Osteocyte (in vitro differentiated cells): ENCODE measurements at places on chromosomes 5 and 9. TPM values are rescaled to one million over a fixed set of nuclear protein-coding genes. Genes with fewer than 3 reads are reported as not detected.

- DNase-seq: no peak
Measured at GRCh38 chr9:109604131-109604530, 106.0 kb upstream of the PTPN3 start.

DNA sequence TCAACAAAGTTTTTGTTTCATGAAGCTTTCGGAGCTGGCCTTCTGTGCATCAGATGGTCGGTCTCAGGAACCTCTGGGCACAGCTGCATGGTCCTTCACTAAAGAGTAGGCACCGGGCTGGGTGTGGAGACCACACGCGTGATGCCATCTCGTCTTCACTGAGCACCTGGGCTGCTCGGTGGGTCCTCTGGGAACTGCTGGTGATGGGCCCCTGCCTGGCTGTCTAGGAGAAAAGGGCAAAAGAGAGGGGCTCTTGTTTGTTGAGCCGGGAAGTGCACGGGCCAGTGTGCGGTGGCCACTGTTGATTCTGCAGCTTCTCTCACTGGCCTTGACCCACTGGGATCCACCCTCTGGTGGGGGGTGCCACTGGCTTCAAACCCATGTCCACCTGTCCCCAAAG is 46.0 kb downstream of the COL5A1 start:
- no peak for DNase-seq

GRCh38 chr5:53199882-53200281 is 90.3 kb upstream of the MOCS2 start:
- no peak for DNase-seq

DNA sequence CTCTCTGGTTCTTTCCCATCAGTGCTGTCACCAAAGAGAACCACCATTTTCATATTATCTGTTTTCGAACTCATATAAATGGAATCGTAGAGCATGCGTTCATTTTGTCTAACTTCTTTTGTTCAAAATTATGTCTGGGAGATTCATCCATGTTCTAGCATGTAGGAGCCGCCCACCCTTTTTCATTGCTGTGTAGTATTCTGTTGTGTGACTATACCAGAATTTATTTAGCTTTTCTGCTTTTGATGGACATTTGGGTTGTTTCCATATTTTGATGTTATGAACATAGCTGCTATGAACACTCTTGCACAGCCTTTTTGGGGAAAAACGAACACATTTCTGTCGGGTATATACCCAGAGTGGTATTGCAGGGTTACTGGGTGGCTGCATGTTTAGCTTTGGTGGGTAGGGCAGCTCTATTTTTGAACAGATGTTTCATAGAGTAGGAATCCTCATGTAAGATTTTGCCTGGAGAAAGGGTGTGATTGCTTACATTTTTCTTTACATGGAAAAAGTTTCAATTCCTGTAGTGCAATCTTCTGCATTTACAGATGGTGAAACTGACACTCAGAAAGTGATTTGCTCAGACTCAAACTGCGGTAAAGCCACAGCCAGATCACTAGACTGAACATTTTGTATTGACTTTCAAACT is 100.2 kb upstream of the IL12B start:
- DNase-seq: no peak

GRCh38 chr5:176921714-176922113 is 22.6 kb upstream of the HK3 start:
- no peak for DNase-seq

DNA sequence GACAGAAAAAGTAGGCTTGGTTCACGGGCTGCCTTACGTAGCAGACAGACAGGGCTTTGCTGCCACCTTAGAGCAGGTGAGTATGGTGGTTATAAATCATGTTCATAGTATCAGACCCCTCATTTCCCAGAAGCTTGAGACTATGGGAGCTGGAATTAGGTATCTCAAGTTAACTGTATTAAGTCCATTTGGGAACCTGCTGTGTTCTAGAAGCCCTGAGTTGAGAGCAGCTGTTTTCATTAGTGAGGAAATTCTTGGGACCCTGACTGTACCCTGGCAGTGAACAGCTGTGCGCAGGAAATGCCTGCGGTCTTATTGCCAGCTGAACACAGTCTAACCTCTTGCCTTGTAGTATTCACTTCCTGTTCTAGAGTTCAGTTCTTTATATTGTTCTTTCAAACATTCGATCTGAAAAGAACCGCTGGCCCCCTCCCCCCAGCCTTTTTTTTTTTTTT is 29.8 kb downstream of the UGCG start:
- no peak for DNase-seq

GRCh38 chr9:85702726-85703289 is 38.9 kb downstream of the AGTPBP1 start:
- no peak for DNase-seq

GRCh38 chr9:125749951-125750626 is 2.9 kb downstream of the PBX3 start:
- DNase-seq: no peak

GRCh38 chr9:32161720-32162119 is 222.7 kb upstream of the ACO1 start:
- no peak for DNase-seq

DNA sequence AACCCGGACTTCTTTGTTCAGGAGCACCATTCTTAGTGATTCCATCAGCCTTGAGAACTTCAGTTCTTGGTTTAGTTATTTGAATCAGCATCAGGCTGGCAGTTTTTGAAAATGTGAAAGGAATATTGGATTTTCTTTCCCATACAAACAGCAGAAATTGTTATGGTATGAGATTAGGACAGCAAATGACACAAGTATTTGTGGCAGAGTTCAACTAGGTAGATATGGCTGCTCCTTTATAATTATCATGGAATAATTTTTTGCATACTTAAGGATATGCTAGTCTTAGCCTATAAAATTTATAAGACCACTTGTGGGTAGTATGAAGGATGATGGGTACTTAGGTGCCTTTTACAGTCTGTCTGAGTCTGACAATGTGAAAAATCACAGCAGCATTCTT is 25.5 kb downstream of the ERAP2 start:
- DNase-seq: no peak

- DNase-seq: no peak
Measured at GRCh38 chr9:4206718-4207117, 93.2 kb downstream of the GLIS3 start.

DNA sequence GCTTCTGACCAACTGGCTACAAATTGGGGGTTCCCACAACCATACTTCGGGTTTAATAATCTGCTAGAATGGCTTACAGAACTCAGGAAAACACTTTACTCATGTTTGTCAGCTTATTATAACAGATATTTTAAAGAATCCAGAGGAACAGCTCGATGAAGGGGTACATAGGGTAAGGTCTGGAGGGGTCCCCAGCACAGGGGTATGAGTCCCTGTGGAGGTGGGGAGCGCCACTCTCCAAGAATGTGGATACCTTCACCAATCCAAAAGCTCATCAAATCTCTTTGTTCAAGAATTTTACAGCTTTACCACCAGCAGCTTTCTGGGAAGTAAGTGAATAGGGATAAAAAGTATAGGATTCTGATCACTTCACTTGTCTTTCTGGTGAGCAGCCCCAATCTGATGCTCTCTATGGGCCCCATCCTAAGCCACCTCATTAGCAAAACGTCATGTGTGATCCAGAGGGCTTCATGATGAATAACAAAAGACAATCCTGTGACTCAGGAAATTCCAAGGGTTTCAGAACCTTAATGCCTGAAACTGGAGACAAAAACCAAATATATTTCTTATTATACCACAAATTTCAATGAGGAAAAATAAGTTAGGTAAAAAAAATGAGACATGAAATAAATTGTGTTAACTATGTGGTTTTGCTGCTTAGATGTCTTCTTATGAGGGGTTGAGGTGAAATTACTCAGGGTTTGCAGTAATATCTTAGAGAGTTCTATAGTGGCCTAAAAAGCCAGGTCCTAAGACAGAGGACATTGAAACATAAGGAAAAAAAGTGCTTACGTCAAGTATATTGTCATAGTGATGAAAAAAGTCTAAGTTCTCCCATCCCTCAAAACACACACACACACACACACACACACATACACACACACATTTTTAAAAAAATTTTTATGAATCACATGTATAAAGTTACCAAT is 290.5 kb downstream of the ANXA1 start:
- DNase-seq: no peak

- no peak for DNase-seq
Measured at GRCh38 chr5:173025651-173026050, 30.5 kb upstream of the CREBRF start.

GRCh38 chr5:168329302-168329701 is 37.9 kb downstream of the WWC1 start:
- DNase-seq: no peak

DNA sequence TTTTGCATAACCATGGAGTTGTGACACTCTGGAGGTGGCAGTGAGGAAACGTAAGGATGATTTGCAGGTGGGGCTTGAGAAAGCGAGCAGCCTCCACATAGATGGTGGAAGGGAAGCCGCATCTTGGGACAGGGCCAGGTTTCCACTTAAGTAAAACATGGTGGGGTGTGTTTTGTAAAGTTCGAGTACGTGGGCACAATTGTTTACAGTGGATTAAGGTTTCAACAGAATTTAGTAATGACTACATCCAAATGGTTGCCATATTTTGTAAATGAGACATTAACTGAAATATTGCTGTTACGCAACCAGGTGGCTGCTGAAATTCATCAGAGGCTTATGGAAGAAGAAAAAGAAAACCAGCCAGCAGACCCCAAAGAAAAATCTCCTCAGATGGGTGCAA is 85.4 kb upstream of the IL7R start:
- DNase-seq: no peak

DNA sequence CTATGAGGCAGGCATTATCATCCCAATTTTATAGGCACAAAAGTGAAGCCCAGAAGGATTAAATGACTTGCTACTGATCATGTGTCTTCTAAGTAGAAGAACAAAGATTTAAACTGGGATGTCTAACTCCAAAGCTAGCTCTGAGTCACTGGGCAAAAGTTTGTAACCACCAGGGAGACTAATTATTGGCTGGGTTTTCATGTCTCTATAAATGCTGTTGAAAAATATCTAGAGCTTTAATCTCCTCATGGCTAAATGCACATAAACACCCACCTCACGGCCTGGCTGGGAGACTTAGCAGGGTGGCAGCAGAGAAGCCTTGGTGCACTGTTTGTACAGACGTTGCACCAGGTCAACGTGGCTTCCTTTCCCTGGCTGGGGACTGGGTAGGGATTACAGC is 144.6 kb downstream of the MELK start:
- DNase-seq: no peak

DNA sequence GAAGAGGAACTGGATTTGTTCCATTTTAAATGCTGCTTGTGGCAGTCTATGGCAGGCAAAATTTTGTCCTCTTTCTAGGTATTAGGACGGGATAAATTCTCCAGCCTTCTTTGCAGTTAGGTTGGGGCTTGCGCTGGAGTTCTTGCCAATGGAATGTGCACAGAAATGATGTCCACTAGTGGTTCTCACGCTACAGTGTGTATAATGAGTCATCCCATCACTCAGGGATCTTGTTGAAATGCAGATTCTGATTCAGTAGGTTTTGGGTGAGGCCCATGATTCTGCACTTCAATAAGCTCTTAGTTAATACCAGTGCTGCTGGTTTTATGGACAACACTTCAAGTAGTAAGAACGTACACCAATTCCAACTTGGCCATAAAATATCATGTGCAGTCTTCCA is 317.6 kb upstream of the KLF4 start:
- no peak for DNase-seq

DNA sequence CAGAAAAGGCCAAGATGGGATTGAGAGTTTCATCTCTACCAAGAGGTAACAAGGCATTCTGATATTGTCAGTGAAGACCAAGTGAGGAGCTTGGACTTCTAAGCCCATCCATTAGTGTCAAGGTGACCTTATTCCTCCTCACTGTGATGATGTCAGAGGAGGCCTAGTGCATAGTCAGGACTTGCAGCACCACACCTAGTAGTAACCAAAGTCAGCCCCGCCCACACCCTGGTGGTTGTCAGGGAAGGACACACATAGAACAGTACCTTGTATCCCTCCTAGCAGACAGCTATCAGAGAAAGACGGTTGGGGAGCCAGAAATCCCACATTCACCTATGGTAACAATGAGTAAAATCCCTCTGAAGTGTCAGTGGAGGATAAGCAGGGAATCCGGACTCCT is 111.7 kb downstream of the AP3B1 start:
- DNase-seq: no peak

GRCh38 chr9:5608298-5609225 is 20.3 kb upstream of the RIC1 start:
- DNase-seq: no peak

DNA sequence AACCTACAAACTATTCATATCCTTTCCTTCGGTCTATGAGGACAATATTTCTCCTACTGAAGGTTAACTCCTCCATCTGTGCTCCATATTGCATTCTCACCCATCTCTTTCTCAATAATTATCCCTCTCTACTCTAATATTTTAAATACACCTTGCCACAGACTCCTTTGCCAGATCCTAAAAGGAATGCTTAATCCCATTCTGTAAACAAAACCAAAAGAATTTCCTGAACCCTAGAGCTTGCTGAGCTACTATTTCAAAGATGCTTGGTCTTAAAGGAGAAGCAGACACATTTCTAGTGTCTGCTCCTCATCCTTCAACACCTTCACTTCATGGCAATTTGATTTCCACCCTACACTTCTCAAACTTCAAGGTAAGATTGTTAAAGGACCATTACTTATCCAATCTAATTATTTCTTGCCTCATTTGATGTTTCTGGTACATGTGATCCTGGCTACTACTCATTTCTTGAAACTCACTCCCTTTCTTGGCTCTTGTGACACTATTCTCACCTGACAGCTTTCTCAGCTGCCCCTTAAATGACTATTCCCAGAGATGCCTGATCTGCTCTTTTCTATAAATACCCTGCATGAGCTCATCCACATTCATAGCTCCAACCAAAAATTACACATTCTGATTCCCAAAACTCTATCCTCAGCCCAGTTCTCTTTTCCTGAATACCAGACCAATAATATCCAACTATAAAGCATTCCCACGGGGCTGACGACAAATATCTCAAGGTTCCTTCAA is 20.2 kb downstream of the HOMER1 start:
- no peak for DNase-seq

- DNase-seq: no peak
Measured at GRCh38 chr5:10706326-10706725, 54.7 kb downstream of the DAP start.

- no peak for DNase-seq
Measured at GRCh38 chr5:6760686-6761085, 47.5 kb downstream of the TENT4A start.

LIX1 gene
- 0.26 and 0.48 TPM in 2 replicates for total RNA-seq

EEIG1 gene
- 39.4 and 41.4 TPM in 2 replicates for total RNA-seq

OTULINL gene
- 0.73 and 1.3 TPM in 2 replicates for total RNA-seq

FAM170A gene
- not detected in 2 replicates for total RNA-seq

SLCO6A1 gene
- total RNA-seq: 0.65 and 0.78 TPM in 2 replicates

IRX1 gene
- 11.8 and 12.0 TPM in 2 replicates for total RNA-seq
